NCI-H1417 (cell line): ENCODE measurements at places on chromosomes 6 and 20.

- DNase-seq = no peak
Observed at GRCh38 chr6:44074439-44074812, 52.8 kb downstream of the MRPL14 start.

- DNase-seq = no peak
Observed at GRCh38 chr6:112770308-112770707, 423.2 kb downstream of the RFPL4B start.

DNA sequence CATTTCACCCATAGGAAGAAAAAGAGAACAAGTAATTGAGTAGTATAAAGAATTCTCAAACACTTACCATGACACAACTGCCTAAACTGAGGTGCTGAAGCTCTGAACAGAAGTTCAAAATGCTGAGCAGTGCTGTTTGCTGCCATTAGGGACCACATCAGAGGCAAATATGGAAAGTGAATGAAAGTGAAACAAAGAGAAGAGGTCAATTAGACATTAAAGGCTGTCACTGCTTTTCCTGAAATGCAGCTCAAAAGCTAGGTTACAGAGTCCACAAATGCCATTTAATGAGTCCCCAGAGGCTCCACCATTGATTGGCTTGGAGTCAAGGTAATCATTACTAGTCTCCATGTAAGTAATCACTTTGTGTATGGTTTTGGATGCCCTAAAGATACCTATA, 46.1 kb downstream of the POU3F2 start:
- DNase-seq = peak; percentile 51

DNA sequence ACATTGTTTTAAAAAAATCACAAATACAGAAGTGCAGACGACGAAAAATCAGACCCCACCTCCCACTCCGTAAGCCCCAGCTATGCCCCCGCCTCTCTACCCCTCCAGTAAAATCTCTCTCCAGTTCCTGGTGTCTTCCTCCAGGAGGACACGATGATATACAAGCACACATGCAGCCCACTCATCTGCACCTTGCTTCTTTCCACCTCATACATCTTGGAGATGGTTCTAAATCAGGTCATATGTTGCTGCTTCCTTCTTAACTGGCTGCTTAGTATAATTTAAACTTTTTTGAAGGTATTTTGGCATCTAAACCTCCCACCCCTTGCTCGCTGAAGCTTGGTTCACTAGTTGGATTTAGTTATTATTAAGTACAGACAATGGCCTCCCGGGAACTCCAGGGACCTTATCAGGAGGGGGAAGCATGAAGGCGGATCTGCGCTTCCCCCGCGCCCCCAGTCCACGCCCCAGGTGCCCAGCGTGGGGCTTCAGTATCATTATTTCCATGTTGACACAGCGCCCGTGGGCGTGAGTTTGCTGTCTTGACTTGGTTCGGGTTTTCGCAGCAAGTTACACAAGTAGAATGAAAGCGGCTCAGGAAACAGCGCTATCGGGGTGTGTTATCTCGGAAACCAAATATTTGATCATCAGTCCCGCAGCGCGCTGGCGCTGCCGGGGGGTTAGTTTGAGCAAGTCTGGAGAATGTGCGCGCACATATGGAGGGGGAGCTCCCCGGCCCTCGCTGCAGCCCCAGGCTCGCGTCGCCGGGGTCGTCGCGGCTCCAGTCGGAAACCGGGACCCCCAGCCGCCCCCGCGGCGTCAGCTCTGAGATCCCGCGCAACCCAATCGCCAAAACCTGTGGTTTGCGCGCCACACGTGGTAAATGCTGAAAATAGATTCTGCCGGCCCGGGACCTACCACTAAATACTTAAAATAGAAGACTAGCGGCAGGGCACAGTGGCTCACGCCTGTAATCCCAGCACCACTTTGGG, 2.3 kb downstream of the BMP7 start:
- DNase-seq = no peak

- no peak for DNase-seq
Observed at GRCh38 chr6:88561954-88562315, 395.8 kb upstream of the CNR1 start.

- DNase-seq = peak; percentile 18
Observed at GRCh38 chr6:117555882-117556498, 46.3 kb downstream of the GOPC start.

- DNase-seq = no peak
Observed at GRCh38 chr6:3905945-3906845, 57.0 kb downstream of the FAM50B start.

- DNase-seq = no peak
Observed at GRCh38 chr20:15119852-15120487, 782.6 kb upstream of the FLRT3 start.

GRCh38 chr6:105194106-105194505, 14.3 kb upstream of the POPDC3 start:
- no peak for DNase-seq

- no peak for DNase-seq
Observed at GRCh38 chr6:83221276-83221675, 28.1 kb downstream of the RWDD2A start.

GRCh38 chr20:3011752-3012151, 31.7 kb upstream of the GNRH2 start:
- no peak for DNase-seq

DNA sequence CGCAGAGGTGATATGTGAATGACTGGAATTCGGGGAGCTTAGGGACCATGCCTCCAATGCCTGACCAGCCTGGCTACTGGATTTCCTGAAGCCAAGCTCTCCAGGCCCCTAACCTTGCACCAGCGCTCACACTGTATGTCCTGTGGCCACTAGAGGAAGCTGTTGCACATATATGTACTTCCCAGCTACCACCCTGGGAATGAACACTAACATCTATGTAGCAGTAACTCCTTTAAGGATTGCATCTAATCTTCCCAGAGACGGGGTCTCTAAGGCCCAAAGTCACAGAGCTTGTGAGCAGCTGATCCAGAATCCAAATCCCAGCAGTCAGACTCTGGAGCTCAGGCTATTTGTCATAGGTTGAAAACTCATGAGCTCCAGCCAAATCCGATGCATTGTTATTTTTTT, 20.4 kb upstream of the BPIFB1 start:
- peak; percentile 30 for DNase-seq

GRCh38 chr6:125114248-125114858, 39.2 kb upstream of the TPD52L1 start:
- peak; percentile 75 for DNase-seq

DNA sequence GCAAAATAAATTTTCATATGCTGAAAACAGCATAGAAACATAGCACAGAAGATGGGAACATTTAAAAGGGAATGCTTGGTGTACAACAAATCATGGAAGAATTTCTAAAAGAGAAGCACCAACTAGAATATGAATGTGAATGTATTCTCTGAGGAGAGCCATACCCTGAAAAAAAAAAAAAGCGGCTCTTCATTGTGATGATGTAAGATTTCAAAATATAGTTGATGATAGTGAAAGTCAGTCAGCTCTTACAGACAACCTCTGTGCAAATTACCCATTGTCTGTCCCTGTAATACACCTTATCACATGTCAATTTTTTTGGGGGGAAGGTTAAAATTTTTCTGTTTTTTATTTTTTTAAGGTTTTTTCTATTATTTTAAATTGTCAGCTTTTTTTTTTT, 58.6 kb upstream of the PTCHD4 start:
- DNase-seq = no peak

GRCh38 chr6:79266051-79266450, 31.6 kb upstream of the HMGN3 start:
- DNase-seq = no peak

DNA sequence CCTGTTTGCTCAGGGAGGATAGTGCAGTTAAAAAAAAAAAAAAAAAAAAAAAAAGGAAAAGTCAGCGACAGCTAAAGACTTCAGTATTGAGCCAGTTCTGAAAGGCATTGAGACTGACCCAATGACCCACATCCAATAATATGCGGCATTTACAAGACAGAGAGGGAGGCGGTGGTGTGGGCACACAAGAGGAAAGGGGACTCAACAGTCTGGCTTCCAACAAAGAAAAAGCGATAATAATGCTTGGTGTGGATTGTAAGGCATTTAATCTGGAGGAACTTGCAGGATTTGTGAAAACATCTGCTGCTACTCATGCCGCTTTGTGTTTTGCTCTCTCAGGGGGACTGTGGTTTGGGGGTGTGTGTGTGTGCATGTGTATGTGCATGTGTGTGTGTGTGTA, 784.3 kb upstream of the CHD6 start:
- no peak for DNase-seq

- no peak for DNase-seq
Observed at GRCh38 chr6:67045076-67045475, 1338.0 kb upstream of the EYS start.

- no peak for DNase-seq
Observed at GRCh38 chr6:130223508-130223907, 757 bp upstream of the SAMD3 start.

GRCh38 chr20:9627219-9627618, 112.8 kb downstream of the LAMP5 start:
- no peak for DNase-seq

GRCh38 chr6:89724981-89725380, 86.4 kb upstream of the LYRM2 start:
- DNase-seq = no peak

DNA sequence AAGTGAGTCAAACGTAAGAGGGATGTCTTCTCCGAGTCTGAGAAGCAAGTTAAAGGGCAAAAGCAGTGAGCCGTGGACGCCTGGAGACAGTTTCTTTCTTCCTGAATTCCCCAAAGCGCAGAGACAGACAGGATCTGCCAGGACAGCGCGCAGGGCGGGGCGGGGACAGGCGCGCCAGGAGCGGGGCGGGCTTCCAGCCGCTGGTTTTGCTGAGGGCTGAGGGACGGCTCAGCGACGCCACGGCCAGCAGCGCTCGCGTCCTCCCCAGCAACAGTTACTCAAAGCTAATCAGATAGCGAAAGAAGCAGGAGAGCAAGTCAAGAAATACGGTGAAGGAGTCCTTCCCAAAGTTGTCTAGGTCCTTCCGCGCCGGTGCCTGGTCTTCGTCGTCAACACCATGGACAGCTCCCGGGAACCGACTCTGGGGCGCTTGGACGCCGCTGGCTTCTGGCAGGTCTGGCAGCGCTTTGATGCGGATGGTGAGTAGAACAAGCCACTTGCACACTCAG, at the start of gene SCGN:
SCGN (plus strand) TSS at position 209 of the 509 bp plus-strand sequence; CDS start at position 398, 189 bp downstream.
- DNase-seq = peak; percentile 50

DNA sequence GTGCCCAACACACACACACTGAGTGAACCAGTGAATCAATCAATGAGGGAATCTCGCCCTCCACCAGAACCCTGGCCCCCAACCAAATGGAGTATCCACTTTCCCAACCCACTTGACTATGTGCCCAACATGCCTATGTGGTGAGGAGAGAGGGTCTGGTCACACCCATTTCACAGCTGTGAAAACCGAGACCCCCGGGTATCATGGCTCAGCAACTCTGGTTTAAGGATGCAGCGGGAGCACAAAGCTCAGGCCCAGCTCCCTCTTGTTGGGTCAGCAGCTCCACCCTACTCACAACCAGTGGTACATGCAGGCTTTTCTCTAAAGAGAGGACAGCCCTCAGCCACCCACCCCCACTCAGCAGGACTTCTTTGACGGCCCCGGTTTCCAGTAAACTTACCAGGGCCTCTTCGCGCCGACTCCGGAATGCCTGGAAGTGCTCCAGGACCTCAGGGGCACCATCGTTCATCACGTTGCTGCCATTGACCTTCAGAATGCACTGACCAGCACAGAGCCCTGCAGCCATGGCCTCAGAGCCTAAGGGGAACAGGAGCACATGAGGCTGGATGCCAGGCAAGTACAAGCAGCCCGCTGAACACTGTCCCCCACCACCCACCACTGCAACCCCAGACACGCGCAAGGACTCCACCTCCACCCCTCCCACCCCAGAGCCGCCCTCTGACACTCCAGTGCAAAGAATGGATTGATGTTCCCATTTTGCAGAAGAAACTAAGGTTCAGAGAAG, 174.7 kb downstream of the PREX1 start:
- DNase-seq = no peak

GRCh38 chr6:74137911-74138310, 441.9 kb downstream of the CD109 start:
- DNase-seq = no peak

DNA sequence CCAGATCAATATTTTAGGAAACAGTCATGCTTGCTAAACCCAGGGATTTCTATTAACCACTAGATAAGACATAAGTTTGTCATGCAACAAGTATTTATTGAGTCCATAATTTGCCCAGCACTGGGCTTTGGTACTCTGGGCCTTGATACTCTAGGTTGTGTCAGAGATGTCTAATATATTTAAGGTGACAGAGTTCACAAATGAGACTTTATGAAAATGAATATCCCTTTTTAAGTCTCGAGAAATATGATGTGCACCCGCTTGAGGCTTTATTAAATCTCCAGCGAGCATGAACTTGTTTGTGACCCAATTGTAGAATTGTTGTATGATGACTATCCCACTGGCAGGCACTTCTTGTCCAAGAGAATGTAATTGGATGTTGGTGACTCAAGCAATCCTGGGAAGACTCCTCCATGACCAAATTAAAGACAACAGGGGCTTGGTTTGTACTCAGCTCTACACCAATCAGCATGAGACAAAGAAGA, 109.2 kb downstream of the ESR1 start:
- DNase-seq = no peak

GRCh38 chr20:18032977-18033892, 24.5 kb downstream of the OVOL2 start:
- no peak for DNase-seq

- DNase-seq = no peak
Observed at GRCh38 chr6:85419046-85419759, 30.7 kb upstream of the NT5E start.

DNA sequence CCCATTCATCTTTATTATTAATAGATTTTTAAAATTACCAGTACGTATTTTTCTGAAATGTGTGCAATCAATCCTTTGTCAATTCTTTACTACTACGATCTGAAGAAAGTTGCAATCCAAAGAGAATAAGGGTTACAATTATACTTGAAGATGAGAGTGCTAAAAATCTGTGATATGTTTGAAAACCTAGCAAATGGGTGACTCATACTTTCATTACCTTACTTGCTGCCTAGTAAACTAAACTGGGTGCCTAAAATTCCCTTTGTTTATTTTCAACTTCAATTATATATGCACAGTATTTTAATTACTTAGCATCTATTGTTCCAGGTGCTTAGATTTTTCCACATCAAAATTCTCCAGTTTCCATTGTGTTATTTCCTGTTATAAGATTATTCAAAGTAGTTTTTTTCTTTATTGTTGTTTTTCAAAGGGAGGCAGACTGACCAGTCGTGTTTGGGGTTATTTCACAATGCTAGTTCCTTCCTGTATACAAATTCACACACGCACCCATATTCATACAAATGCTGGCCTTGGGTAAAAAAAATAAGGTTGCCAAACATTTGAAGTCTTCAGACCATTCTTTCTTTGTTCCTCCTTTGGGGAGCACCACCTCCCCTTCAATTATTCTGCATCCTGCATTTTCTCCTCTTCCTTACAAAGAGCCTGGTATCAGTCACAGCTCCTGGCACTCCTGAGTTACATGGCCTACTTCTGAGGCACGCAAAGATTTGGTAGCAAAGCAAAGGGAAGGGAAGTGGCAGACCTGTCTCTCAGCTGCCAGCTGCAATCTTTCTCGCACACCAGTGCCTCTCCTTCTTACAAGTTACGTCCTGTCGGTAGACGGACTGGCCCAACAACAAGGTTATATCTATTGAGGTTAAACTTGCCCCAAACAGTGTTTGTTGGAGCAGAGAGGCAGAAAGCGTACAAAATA, 16.2 kb upstream of the FAM135A start:
- no peak for DNase-seq
